ENCODE measurements at places on chromosomes 16 and 17.

DNA sequence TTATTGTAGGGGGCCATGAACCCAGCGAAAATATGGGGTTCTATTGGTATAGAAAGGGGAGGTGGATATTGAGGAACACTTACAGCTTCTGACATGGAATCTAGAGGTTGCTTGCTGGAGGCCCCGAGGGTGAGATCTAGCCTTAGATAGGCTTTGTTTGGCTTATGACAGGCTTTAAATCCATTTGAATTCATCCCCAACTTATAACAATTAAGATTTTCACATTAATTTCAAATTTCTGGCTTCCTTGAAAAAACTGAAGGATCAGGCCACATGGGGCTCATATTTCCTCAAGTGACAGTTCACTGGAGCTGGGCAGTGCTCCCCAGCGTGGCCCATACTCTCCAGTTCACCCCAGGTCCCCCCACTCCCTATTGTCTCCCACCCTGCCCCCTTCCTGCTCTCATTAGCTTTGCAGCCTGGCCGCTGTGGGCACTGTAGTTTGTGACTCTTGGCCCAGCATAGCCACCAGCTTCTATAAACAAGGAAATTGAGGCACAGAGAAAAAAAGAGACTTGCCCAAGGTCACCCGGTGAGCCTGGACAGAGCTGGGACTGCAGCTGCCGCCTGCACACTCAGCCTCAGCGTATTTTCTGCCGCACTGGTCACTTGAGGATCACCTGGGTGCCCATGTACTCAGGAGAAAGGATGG is 19.8 kb upstream of the ADGRG1 start:
- DNase-seq: no peak

- no peak for DNase-seq
Observed at GRCh38 chr17:82740906-82741759, 5.7 kb downstream of the FN3K start.

GRCh38 chr16:69190598-69190997 is 3.6 kb downstream of the SNTB2 start:
- no peak for DNase-seq

- DNase-seq: no peak
Observed at GRCh38 chr17:17205368-17206123, 587 bp downstream of the PLD6 start.

GRCh38 chr17:53472586-53472985 is 350.1 kb upstream of the KIF2B start:
- DNase-seq: no peak

- no peak for DNase-seq
Observed at GRCh38 chr16:28543072-28543471, 4.3 kb upstream of the NUPR1 start.

GRCh38 chr17:37440424-37440823 is 33.7 kb downstream of the TADA2A start:
- no peak for DNase-seq

DNA sequence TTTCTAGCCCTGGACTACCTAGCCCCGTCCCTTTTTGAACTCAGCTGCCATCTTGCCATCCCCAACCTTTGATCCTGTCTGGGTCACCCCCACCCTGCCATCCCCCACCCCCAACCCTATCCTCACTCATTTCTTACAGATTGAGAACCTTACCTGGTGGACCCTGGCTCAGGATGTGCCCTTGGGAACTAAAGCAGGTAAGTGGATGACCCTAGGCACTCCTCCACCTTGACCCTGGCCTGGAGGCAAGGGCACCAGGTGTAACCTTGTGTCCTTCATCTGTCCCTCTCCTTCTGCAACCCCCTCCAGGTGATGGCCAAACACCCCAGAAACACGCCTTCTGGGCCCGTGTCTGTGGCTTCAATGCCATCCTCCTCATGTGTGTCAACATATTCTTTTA is 15.5 kb upstream of the FAM83G start:
- DNase-seq: no peak

GRCh38 chr17:60395508-60396065 is 3.7 kb upstream of the USP32 start:
- DNase-seq: no peak

DNA sequence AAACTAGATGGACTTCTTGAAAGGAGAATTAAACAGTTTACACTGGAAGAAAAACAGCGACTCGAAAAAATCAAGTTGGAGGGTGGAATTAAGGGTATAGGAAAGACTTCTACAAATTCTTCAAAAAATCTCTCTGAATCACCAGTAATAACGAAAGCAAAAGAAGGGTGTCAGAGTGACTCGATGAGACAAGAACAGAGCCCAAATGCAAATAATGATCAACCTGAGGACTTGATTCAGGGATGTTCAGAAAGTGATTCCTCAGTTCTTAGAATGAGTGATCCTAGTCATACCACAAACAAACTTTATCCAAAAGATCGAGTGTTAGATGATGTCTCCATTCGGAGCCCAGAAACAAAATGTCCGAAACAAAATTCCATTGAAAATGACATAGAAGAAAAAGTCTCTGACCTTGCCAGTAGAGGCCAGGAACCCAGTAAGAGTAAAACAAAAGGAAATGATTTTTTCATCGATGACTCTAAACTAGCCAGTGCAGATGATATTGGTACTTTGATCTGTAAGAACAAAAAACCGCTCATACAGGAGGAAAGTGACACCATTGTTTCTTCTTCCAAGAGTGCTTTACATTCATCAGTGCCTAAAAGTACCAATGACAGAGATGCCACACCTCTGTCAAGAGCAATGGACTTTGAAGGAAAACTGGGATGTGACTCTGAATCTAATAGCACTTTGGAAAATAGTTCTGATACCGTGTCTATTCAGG is 85.0 kb downstream of the C17orf58 start:
- no peak for DNase-seq

GRCh38 chr17:68491381-68492231 is 20.6 kb upstream of the PRKAR1A start:
- DNase-seq: no peak

DNA sequence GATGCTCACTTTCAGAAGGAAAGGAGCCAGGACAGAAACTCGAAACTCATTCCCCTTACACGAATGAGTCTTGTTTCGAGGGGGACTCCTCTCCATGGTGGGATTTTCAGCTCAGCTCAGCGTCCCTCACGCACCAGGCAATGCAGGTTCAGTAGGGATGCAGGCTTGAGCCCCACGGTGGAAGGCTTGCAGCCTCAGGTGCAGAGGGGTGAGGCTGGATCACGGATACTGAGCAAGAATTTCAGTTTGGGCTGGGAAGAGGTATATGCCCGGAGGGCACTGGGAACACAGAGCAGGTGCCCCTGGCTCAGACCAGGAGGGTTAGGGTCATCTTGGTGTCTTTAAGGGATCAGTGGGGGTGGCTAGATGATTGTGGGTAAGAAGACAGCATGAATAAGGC is 344.9 kb upstream of the TNRC6C start:
- DNase-seq: no peak

DNA sequence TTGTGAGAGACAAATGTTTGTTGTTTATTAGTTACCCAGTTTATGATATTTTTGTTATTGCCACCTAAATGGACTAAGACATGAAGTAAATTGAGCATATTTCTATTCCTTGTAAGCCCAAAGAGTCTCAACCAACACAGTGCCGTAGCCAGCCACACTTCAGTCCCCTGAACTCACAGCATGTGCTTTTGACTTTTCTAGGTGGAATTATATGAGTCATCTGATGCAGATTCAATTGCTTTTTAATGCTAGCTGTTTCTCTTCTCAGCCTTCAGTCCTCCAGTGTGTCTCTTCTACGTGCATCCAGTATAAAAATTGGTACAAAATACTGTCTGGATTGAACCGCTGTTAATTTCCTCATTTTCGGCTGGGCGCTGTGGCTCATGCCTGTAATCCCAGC is 39.0 kb downstream of the IQCK start:
- DNase-seq: peak; percentile 12

- peak; percentile 78 for DNase-seq
Observed at GRCh38 chr16:87129771-87130170, 187.4 kb downstream of the C16orf95 start.

DNA sequence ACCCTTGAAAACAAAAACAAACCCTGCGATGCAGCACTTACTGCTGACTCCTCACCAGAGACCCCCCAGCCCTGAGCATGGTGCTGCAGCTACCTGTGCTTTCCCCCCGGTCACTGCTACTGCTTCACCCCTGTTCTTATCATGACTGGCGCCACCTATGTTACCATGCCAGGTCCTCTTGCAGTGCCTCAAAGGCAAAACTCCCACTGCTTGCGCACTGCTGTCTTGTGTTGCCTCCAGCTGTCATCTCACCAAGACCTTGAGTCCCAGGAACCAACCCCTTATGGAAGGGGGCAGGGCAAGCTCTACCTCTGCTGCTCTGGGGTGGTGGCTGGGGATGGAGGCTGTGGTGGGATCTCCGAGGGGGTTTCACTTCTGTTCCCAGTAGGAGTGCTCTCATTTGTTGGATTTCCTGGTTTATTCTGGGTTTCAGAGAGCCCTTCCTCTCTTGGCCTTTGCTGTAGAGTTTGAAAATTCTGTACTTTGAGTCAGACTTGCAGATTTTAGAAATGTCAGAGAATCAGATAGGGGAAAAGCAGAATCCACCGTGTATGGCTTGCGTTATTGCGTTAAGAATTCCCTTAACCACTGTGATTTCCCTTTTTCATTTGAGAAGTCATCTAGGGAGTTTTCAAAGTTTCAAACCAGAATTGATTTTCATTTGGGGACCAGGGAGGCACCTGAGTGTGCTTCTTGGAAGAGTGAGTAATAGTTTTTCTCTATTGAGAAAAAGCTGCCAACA is 96.6 kb downstream of the SPECC1 start:
- no peak for DNase-seq

DNA sequence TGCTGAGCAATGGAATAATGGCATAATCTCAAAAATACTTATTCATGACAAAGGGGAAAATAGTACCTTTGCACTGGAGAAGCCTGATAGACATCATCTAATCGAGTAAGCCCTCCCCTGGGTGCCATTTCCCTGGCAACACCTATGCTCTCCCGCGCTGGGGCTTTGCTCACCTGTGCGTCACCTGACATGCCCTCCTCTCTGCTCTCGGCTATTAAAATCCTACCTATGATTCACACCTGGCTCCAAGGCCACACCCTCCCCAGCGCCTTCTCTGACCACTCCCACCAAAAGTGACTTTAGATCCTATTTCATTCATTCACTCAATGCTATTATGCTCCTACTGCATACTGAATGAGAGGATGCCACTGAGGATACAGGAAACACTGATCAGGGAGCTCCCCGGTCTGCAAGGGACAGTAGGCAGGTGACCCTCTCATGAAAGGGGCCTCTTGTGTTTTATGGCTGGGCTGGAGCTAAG is 83.9 kb downstream of the NT5M start:
- DNase-seq: no peak

- DNase-seq: no peak
Observed at GRCh38 chr17:75456039-75456416, 407 bp upstream of the TMEM94 start.

GRCh38 chr16:47731252-47731651 is 270.1 kb downstream of the PHKB start:
- DNase-seq: peak; percentile 26

GRCh38 chr17:51947160-51947735 is 211.3 kb downstream of the CA10 start:
- no peak for DNase-seq

DNA sequence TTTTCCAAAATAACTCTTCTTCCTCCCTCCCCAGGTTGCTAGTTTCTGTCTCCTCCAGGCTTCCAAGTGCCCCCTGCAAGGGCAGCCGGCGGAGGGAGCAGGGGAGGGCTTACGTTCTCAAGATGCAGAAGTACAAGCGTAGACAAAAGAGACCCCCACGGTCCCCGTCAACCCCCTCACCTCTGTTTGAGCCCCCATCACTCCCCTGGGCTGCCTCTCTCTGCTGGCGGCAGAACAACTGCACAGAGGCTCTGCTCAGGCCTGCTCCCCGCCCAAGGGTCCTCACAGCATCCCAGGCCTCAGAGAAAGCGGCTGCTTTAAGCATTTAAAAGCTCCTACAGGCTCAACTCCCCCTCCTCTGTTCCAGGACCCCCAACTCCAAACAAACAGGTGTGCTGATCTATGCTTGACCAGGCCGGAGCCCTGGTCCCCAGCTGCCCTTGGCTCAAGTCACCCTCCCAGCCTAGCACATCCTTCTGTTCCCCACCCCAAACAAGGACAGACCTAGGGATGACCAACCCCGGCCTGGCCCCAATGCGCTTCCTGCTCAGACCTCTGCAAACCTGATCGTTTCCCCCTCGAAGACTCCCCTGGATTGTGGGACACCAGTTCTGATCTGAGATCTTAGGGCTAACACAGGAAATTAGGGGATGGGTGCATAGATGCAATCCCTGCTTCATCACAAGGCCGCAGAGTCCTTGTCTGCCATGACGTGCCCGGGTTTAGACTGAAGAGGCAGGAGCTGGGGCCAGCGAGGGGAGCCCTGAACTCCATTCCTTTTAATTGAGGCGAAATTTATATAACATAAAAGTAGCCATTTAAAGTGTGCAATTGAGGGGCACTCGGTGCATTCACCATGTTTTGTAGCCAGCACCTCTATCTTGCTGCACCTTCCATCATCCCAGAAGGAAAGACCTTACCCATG is 17.2 kb upstream of the RBFOX3 start:
- no peak for DNase-seq

GRCh38 chr16:77298418-77299360 is 99.5 kb downstream of the SYCE1L start:
- peak; percentile 79 for DNase-seq
